ENCODE measurements at places on chromosomes 13 and 19. TPM values are rescaled to one million over a fixed set of nuclear protein-coding genes. Genes with fewer than 3 reads are reported as not detected.

DNA sequence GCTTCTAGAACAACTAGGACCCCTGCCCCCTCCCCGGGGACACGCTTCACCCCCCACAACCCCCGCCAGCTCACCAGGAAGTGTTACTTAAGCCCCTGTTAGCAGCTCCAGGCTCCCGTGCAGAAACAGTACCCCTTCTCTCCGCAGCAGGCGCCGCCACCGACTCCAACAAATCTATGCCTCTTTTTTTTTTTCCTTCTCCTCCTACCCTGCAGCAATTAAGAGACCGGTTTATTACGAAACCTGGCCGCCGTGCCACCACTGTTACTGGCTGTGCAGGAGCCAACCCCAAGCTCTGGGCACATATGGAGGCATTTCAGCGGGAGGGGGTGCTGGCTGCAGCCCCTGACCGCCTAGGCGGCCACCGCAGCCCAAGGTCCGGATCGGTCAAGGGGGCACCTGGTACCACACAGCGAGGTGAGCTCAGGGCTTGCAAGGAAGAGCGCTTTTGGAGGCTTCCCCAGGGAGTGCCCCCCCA lies 2.4 kb downstream of the GADD45B start:
- DNase-seq, result no peak

DNA sequence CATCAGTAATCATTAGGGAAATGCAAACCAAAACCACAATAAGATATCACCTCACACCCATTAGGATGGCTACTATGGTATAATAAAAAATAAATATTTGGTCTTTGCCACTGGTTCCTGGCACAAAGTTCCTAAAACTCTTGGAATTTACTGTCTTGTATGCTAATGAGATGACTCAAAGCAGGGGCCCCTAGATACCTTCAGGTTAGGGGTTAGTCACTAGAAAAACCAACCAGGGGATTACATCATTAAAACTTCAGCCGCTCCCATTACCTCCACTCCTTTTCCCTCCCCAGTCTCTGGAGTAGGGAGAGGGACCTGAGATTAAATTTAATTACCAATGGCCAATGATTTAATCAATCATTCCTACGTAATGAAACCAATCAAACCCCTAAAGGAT lies 49.6 kb downstream of the THSD1 start:
- no peak for DNase-seq

- DNase-seq, result no peak
Measured at GRCh38 chr13:66558506-66558905, 671.6 kb downstream of the PCDH9 start.

DNA sequence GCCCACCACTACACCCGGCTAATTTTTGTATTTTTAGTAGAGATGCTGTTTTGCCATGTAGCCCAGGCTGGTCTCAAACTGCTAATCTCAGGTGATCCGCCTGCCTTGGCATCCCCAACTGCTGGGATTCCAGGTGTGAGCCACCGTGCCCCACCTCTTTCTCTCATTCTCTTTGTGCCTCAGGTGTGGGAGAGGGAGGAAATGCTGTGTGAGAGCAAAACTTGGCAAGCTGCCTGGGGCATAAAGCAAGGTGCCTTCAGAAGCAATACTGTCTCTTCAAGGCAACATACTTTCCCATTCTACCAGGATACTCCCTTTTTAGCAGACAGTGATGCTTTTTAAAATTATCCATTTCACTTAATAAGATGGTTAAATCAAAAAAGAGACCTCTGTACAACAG lies 53.2 kb upstream of the RFC3 start:
- DNase-seq, result no peak

DNA sequence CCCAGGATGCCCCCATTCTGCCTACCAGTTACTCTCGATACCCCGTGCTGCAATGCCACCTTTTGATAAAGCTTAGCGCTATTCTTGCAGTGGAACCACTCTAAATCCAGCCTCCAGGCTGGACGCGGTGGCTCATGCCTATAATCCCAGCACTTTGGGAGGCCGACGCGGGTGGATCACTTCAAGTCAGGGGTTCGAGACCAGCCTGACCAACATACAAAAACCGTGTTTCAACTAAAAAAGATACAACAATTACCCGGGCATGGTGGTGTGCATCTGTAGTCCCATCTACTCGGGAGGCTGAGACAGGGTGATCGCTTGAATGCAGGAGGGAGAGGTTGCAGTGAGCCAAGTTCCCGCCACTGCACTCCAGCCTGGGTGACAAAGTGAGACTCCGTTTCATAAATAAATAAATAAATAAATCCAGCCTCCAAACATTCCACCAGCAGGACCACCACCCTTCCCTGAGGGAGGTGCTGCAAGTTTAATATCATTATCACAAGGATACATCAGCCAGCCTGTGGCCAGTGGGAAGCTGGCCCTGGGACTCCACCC lies 27.7 kb downstream of the CYP2B6 start:
- no peak for DNase-seq

Gene KLHL26
- polyA plus RNA-seq, result 4.4 TPM

GRCh38 chr13:89610331-89610730 lies 1737.2 kb upstream of the MIR17HG start:
- no peak for DNase-seq

DNA sequence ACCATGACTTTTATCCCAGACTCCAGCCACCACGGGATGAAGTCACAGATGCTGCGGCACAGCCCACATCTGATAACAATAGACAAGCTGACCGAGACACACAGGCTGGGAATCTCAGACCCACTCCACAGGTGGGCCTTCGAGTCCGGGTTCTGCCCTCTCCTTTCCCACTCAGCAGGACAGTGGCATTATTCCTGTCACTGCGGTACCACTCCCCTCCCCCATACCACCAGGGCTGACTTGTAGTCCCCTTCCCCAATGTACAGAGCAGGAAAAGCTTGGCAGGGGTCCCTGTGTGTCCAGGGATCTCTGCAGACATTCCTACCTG lies 179 bp upstream of the AMER2 start:
- no peak for DNase-seq

Gene ZNF230
- polyA plus RNA-seq, result 2.9 TPM

DNA sequence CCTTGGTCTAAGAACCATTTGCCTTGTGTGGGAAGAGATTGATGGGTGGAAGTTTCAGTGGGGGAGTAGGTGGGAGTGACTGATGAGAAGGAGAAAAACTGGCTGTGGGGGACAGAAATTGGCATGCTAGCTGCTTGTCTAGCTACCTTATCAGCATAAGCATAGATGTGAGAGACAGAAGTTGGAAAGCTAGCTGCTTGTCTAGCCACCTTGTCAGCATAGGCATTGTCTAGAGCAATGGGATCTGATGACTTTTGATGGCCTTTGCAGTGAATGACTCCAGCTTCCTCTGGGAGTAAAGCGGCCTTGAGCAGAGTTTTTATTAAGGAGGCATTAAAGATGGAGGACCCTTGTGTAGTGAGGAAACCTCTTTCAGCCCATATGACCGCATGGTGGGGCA lies 9.9 kb upstream of the NCR1 start:
- DNase-seq, result no peak

- no peak for DNase-seq
Measured at GRCh38 chr19:31501427-31502195, 152.4 kb upstream of the TSHZ3 start.

- DNase-seq, result no peak
Measured at GRCh38 chr13:64074971-64075474, 2659.4 kb upstream of the PCDH20 start.

Gene CYP2A7
- 0.27 TPM for polyA plus RNA-seq

Gene GAPDHS
- polyA plus RNA-seq, result not detected

DNA sequence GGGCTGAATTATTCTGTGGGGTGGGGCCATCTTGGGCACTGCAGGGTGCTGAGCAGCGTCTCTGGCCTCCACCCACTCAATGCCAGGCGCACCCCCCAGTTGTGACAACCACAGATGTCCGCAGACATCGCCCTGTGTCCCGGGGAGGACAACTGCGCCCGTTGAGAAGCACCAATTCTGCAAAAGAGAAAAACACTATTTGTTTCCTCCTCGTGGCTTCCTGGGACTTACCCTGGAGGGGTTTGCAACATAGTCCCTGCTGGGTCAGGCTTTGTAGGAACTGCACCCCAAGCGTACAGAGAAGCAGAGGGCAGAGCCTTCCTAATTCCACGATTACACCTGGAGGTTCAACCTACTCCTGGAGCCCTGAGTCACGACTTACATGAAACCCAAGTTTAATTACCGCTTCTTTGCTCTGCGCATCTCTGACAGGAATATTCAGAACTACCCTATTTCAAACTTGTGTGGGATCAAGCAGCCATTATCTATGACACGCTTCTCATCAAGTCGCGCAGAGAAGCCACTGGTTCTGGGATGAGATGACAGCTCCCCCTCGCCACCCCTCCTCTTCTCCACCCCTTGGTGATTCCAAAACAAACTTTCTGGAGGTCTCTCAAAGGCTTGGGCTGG lies 11.1 kb upstream of the SLC39A3 start:
- DNase-seq, result no peak

DNA sequence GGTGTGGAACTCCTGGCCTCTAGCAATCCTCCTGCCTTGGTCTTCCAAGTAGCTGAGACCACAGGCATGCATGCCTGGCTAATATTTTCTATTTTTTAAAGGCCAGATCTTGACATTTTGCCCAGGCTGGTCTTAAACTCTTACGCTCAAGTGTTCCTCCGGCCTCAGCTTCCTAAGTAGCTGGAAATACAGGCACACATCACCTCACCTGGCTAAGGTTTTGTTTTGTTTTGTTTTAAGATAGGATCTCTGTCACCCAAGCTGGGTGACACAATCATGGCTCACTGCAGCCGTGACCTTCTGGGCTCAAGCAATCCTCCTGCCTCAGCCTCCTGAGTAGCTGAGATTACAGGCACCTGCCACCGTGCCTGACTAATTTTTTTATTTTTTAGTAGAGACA lies 5.5 kb upstream of the RLN3 start:
- no peak for DNase-seq

Gene PLPPR3
- polyA plus RNA-seq, result 0.52 TPM

- DNase-seq, result no peak
Measured at GRCh38 chr13:100433475-100433874, 155.1 kb downstream of the GGACT start.

- no peak for DNase-seq
Measured at GRCh38 chr19:14972676-14973075, 7.0 kb downstream of the SLC1A6 start.

- DNase-seq, result peak; percentile 16
Measured at GRCh38 chr19:4504297-4504701, 14.0 kb downstream of the PLIN4 start.

GRCh38 chr13:58587183-58587582 lies 955.6 kb downstream of the PCDH17 start:
- DNase-seq, result no peak

- DNase-seq, result no peak
Measured at GRCh38 chr19:54104998-54105715, 2.5 kb downstream of the NDUFA3 start.

DNA sequence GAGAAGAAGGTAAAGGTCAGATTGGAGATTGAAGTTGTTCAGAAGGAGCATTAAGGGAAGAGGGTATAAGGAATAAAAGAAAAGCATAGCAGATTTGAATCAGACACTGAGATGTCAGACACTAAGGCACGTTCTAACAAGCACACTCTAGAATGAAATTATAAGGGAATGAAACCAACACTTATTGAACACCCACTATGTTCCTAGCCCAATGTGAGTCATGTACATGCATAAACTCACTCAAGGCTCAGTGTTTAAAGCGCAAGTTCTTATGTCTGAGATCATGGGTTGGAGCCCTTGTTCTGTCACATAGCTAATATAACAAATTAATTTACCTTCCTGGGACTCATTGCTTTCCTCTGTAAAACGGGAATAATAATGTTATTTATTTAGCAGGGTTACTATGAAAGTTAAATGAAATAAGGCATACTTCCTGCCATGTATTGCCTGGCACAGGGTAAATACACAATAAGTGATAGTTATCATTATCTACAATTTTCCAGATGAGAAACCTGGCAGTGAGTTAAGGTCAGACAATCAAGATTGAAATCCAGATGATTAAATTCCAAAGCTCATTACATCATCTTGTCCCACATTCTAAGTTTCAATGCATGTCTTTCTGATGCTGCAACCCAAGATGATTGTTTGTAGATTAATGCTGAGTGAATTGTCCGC lies 68.3 kb upstream of the DACH1 start:
- no peak for DNase-seq

- DNase-seq, result no peak
Measured at GRCh38 chr13:111315347-111315995, 5.0 kb upstream of the TEX29 start.

Gene PSG3
- not detected for polyA plus RNA-seq

GRCh38 chr13:111662451-111662850 lies 342.0 kb downstream of the TEX29 start:
- DNase-seq, result no peak

Gene ANKLE1
- polyA plus RNA-seq, result 1.8 TPM

Gene DIRAS1
- 1.4 TPM for polyA plus RNA-seq

DNA sequence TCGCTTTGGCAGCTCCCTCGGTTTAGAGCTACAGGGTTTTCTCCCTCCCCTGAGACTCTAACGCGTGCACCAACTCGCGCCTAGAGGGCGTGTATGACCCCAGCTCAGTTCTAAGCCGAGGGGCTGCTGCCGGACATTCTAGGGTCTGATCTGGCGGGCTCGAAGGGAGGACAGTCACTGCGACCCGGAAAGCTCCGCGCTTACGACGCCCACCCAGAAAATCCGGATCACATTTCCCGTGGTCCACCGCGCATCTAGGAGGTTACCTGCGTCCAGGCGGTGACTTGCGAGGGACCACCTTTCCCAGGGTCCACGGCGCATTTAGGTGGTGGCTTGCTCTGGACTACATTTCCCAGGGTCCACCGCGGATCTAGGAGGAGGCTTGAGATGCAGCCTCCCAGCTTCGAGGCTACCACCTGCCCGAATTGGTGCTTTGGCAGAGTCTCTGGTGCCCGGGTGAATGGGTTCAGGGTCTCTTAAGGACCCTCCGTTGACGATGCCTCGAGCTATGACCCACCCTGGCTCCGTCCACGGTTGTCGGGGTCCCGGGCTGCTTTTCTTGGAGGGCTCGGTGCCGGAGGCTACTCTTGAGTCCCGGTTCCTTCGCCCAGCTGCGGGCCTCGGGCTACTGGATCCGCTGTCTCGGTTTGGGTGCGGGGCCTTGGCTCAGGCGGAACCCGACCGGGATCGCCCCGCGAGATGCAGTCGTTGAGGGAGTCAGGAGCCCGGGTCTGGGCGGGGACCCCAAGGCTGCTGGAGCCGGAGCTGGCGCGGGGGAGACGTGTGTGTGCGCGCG lies 30.5 kb downstream of the ZNF146 start:
- no peak for DNase-seq

Gene SLITRK6
- 5.5 TPM for polyA plus RNA-seq
